Activated CD4-positive, alpha-beta T cell treated with anti-CD3 and anti-CD28 coated beads, Interleukin-2, amount 10 ng/mL, durations not matched to agents 24 days and 14 days (primary cell): ENCODE measurements at places on chromosomes 2 and 18. TPM values are rescaled to one million over a fixed set of nuclear protein-coding genes. Genes with fewer than 3 reads are reported as not detected.

PLEK gene
- 0.26 and 0.62 TPM in 2 replicates for total RNA-seq

SERPINB5 gene
- total RNA-seq: not detected in 2 replicates

GRCh38 chr18:74558096-74558495, 23.8 kb downstream of the CNDP1 start:
- no peak for DNase-seq

GRCh38 chr2:16011621-16011960, 71.2 kb downstream of the MYCN start:
- no peak for DNase-seq

DNA sequence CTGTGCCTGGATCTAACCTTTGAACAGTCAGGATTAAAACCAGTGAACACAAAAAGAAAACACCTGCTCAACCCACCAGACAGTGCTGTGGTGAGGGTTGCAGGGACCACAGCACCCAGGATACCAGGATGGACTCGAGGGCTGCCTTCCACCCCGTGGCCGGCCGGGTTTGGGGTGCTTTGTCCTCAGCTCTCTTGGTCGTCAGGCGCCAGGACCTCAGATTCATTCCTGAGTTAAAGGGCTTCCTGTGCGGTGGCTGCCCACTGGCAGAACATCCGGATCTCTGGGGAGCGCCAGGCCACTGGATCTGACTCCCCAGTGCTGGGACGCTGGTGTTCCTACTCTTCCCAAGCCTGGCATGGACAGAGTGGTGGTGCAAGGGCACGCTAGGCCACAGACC, 239.8 kb downstream of the TFCP2L1 start:
- no peak for DNase-seq

- DNase-seq: no peak
These were observed 171.6 kb upstream of the PIEZO2 start for GRCh38 chr18:11320986-11321385.

DNA sequence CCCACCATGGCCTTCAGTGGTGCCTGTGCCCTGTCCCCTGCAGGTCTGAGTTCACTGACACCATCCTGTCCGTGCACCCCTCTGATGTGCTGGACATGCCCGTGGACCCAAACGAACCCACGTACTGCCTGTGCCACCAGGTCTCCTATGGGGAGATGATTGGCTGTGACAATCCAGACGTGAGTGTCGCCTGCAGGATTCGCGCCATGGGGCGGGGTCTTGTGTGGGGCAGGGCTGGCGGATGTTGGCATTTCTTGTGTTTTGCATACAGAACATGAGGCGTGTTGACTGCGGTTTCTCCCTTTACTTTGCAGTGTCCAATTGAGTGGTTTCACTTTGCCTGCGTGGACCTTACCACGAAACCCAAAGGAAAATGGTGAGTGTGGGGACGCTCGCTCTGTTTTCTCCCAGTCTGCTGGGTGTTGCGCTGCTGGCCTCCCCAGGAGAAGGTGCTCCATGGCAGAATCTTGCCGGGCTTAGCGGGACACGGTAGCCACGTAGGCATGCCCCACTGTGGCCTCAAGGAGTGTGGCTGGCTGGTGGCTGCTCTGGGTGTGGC, 11.5 kb upstream of the D2HGDH start:
- peak; percentile 51 for DNase-seq

DNA sequence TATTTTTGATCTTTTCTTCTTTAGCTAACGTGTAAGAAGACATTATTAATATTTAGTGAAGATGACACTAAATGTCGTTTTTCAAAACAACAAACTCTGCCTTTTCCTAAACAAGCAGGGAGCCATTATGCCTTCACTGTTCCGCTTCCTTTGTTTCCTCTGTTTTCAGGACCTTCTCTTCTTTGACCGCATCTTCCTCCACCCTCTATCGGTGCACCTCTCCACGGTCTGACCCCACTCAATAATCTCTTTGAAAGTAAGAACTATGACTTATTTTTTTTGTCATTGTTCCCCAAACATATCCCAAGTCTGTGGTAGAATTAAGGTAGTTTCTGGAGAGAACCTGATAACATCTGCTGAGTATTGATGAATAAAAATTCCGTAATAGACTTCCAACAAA, 5.8 kb upstream of the SCN1A start:
- no peak for DNase-seq

DNA sequence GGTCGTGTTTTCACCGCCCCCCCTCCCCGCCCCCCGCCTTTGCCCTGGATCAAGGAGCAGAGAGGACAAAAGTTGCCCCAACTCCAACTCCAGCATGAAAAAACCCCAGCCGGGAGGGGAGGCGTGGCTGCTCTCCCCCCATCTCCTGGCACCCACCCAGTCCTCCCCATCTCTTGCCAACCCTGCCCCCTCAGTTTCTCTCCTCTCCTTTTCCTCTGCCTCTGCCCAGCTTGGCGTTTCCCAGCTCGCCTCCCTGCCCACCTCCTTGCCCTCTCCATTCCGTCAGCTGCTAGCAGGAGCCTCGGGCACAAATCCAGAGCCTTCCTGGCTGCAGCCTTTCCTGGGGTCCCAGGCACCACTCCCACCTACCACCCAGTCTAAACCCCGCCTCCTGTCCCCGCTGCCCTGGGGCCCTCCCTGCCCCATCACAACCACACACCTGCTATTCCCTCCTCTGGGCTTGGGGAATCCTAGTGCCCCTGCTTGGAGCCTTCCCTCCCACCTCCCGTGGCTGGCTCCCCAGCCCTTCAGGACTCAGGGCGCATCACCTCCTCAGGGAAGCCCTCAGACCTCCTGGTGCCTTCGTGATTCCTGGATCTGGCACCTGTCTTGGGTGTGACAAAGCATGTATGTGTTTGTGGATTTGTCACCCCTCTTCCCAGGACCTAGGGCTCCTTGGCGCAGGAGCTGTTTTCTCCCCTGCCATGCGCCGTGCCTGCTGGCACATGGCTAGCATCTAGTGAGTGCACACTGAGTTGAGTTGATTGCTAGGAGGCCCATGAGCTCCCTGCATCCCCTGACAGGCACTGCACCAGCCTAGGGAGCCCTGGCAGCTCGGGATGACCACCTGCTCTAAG, 209.1 kb downstream of the TFCP2L1 start:
- no peak for DNase-seq

DNA sequence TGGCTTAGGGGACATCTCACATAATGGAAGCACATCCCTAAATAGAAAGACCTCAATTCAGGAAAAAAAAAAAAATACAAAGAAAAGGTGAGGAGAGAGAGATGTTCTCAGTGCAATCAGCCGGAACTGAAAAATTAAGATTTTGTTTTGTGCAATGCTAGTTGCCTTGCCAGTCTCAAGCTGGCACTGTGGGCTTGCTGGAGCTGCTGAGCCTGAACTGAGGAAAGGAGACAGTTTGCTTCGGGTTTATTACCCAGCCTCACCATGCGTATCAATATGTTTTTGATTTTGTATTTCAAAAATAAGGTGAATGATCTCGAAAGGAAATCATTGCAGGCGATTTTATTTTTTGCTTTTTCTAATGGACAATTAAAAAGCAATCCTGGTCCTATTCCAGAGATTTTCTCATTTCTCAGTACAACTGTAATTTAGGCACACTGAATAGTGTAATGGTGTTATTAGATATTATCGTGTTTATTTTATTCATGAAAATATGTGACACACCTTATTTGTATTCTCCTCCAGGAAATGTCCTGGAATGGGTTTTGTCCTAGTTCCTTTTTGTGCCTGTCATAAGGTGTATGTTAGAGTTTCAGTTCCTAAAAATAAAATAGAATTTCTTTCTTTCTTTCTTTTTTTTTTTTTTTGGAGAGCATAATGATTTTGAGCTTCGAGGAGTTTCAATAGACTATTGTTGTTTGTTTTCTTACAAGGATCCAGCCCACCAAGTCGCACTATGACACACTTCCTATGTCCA, 72.8 kb upstream of the ZEB2 start:
- DNase-seq: no peak

GRCh38 chr2:898319-898718, 52.3 kb upstream of the SNTG2 start:
- DNase-seq: no peak
